ENCODE measurements at places on chromosomes 1 and 21.

GRCh38 chr1:38087676-38088075 is 41.1 kb upstream of the POU3F1 start:
- no peak for DNase-seq

DNA sequence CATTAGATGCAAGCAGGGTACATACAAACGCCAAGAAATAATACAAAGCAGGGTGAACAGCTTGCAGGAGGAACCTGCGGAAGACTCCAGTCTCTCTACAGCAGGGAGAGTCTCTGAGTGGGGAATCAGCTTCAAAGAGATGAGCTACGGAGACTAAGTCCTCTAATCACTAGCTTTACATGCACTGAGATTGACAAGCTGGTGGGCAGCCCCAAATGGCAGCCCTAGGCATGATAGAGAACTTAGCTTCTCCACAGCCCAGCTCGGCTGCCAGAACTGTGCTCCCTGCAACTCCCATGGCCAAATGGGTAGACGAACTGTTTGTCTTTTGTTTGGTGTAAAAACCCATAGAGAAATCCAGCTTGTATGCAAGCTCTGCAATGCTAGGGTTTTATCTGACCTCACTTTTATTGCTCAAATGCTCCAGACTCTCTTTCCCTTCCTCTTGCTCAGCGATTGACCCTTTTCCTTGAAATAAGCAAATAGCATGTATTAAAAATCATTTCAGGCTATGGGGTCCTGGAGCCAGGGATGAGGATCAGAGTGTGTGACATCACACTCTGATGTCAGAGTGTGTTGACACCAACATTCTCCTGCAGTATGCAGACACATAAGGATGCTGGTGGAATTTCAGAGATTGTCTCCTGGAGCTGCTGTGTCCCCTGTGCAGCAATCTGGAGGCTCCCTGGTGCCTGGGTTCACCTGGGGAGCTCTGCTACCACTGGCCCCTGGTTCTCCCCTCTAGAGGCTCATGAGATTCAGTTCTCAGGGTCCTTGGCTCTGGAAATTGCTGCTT is 238.5 kb downstream of the TTLL7 start:
- no peak for DNase-seq

GRCh38 chr1:45623972-45624371 is at the start of gene CCDC17:
Gene CCDC17, minus strand, starts transcription at chr1:45624054. Its CDS starts 145 bp downstream, at chr1:45623909.
- DNase-seq = no peak

DNA sequence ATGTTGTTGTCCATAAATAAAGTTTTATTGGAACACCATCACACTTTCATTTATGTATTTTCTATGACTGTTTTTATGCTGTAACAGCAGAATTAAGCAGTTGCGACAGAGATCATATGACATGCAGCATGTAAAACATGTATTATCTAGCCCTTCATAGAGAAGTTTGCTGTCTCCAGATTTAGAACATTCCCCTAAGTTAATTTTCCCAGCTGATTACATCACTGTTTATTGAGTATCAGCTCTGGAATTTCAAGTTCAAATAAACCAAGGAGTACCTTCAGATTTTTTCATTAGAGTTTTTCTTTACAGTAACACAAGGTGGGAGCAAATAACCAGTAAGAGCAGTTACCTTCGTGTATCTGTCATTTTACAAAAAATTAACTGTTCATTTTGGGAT is 792.8 kb downstream of the USP25 start:
- no peak for DNase-seq

- no peak for DNase-seq
Observed at GRCh38 chr21:45383615-45384201, 21.3 kb upstream of the COL18A1 start.

- DNase-seq = peak; percentile 15
Observed at GRCh38 chr1:72281637-72282270, 585 bp downstream of the NEGR1 start.

- no peak for DNase-seq
Observed at GRCh38 chr1:168288311-168289052, 7.8 kb downstream of the TBX19 start.

DNA sequence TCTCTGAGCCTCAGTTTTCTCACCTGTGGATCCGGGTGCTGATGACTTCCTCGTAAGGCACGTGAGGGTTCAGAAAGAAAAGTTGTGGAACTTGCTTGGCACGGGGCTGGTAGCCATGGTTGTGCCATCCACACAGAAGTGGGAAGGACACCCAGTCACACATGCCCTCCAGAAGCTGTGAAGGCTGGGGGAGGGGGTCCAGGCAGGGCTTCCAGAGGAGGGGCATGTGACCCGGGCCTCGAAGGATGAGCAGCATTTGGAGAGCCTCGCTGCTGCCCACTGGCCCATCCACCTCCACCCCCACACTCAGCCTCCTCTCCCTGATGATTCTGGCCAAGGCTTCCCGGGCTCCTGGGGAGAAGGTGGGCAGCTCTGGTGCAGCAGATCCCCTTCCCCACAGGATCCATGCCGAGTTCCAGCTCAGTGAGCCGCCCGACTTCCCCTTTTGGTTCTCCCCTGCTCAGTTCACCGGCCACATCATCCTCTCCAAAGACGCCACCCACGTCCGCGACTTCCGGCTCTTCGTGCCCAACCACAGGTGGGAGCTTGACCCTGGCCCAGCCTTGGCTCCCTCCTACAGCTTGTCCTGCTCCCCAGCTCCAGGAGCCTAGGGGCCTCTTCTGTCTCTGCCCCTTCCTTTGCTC is 9.4 kb downstream of the SELENON start:
- no peak for DNase-seq

GRCh38 chr1:183043872-183044854 is 20.9 kb downstream of the LAMC1 start:
- DNase-seq = no peak

DNA sequence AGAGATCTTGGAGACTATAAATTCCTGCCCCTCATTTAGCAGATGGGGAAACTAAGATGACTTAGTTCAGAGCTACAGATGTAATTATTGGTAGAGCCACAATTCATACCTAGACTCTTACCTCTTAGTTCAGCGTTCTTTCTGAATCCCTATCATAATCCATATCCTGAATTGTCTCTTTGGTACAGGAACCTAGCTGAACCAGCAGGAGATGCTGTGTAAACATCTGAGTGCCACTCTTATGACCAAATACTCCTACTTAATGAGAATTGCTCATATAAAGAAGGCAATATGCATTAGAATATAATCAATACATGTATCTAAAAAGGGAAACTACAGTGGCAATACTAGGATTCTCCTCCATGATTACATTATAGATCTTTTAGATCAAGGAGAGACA is 459.0 kb downstream of the SIPA1L2 start:
- no peak for DNase-seq

GRCh38 chr1:27503033-27503432 is 13.1 kb upstream of the WASF2 start:
- DNase-seq = no peak

GRCh38 chr1:114861384-114861783 is 6.7 kb downstream of the SYCP1 start:
- DNase-seq = no peak

DNA sequence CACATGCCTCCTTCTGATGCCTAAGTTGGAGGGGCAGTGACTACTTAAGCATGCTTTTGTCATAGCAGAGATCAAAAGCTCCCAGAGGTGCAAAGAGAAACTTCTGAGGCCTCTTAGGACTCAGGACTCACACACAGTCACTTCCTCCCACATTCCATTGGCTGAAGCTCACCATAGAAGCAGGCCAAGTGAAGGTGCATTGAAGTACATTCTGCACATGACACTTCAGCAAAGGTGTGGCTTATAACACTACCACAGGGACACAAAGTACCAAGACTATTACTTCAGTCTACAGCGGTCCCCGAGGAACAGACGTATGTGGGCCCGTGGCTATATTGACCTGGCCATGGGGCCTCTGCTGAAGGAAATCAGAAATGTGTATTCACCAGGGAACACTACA is 2.5 kb upstream of the POGK start:
- no peak for DNase-seq

DNA sequence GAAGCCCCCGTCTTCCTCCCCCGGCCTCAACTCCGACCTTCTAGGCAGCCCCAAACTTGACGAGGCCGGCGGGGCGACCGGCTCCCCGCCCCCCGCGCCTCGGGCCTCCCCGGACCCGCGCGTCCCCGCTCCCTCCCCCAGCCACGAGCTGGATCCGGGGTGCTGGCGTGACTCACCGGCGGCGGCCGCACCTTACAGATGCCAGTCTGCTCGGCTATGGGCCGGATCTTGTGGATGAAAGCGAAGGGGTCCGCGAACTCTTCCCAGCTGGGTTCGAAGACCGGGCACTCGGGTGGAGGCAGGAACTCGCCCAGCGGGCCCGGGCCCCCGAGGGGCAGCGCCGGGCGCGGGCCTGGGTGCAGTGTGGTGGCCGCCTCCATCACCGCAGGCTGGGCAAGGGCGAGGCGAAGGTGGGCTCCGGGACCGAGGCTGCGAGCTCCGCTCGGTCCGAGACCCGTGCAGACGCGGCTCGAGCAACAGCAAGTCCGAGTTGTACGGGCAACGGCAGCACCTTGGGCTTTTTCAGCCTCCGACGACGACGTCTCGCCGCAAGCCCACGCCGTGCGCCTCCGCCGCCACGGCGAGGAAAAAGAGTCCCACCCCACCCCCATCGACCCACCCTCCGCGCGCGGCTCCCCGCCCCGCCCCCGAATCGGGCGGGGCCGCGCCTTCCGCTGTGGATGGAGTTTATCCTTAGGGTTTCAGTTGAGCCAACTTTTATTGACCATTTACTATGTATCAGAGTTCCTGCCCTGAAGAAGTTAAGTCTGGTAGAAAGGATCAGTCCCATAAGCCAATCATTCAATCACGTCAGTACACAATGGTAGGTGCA is at the start of gene KDM5B:
KDM5B (minus strand) TSS at position 496 of the 832 bp plus-strand sequence; CDS start at position 380, 116 bp downstream.
- peak; percentile 71 for DNase-seq
